ENCODE measurements at places on chromosomes 5 and 9.

GRCh38 chr5:52824827-52825226 lies 37.1 kb downstream of the ITGA1 start:
- no peak for DNase-seq

- no peak for DNase-seq
Observed at GRCh38 chr9:133075925-133076630, 14.3 kb downstream of the CEL start.

DNA sequence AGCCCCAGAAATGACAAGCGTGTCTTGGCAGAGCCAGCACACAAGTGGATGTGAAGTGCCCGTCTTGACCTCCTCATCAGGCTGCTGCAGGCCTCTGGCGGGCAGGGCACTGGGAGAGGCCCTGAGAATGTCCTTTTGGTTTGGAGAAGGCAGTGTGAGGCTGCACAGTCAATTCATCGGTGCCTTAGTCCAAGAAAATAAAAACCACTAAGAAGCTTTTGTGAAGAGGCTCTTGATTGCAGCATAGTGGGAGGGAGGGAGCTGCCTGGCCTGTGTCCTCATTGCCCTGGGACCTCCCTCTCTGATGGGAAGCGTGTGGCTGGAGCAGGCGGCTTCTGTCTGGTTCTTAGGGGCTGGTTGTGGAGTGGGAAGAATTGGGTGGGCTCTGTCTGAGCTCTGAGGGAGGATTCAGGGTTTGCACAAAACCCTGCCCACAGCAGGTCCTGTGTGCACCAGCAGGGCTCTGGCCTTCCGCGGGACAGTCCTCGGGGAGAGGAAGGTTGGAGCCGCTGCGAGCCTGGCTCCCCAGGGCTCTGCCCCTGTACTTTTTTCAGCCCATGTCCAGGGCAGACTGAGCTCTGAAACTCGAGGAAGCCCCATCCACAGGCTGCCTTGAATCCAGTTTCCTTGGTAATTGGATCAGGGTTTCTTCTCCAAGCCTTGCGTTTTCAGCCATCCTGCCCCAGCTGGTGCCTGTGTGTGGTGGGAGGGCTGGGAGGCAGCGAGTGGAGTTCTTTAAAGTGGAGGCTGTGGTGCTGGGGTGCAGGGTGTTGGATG lies 1.1 kb downstream of the HRCT1 start:
- no peak for DNase-seq

DNA sequence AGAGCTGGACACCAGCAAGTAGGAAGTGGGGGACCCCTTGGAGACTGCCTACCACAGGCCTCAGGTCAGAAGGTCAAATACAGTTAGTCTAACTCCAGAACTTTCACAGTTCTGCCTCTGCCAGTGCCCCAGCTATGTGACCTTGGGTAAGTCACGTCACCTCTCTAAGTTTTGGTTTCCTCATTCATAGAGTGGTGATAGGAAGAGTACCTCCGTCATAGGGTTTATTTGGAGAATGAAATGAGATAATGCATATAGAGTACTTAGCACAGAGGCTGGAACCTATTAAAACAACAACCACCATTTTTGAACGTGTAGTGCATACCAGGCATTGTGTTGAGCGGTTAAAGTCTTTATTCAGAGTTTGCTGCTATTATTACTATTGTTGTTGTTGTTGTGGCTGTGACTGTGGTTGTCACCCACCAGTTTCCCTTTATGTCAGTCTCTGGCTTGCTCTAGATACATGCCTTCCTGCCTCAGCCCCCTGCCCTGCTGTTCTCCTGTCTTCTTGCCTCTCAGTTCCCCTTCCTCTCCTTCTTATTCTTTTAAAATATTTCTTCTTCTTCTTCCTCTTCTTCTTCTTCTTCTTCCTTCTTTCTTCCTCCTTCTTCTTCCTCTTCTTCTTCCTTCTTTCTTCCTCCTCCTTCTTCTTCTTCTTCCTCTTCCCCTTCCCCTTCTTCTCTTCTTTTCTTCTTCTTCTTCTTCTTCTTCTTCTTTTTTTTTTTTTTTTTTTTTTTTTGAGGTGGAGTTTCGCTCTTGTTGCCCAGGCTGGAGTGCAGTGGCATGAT lies 67.8 kb downstream of the RALGPS1 start:
- DNase-seq: no peak

DNA sequence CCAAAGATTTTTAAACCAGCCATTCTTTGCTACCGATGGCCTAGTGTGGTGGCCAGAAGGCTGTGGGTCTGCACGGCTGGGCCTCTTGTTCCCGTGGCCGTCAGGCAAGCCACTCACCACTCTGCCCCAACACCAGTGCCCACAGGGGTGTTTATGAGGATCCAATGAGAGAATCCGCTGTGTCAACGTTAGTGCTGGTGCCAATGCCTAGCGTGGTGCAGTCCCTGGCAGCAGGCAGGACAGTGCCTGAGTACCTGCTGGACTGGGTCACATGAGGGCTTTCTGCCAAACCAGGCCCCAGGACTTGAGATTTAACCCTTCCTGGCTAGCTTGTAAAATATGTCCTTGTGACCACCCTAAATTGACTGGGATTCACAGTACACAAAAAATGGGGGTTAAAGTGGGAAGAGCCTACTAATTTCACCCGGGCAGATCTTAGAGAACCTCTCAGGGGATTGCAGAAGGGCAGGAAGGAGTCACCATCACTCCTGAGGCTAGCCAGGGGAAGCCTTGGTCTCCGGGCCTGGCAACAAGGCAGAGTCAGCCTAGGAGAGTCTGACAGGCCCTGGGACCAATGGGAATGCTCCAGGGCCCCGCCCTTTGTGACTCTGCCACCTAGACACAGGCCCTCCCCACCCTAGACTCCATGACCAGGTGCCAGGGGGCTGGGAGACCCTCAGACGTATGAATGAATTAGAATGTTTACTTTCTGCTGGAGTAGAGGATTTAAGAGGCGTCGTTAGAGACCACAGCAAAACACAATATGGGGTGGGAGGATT lies 63.2 kb upstream of the FSTL4 start:
- DNase-seq: no peak

- DNase-seq: no peak
Observed at GRCh38 chr5:175683921-175684320, 26.1 kb downstream of the HRH2 start.

- no peak for DNase-seq
Observed at GRCh38 chr5:37668524-37669047, 171.3 kb downstream of the GDNF start.

- DNase-seq: no peak
Observed at GRCh38 chr5:133499895-133500294, 112.4 kb downstream of the FSTL4 start.

GRCh38 chr5:41503310-41503709 lies 7.1 kb downstream of the PLCXD3 start:
- DNase-seq: no peak

DNA sequence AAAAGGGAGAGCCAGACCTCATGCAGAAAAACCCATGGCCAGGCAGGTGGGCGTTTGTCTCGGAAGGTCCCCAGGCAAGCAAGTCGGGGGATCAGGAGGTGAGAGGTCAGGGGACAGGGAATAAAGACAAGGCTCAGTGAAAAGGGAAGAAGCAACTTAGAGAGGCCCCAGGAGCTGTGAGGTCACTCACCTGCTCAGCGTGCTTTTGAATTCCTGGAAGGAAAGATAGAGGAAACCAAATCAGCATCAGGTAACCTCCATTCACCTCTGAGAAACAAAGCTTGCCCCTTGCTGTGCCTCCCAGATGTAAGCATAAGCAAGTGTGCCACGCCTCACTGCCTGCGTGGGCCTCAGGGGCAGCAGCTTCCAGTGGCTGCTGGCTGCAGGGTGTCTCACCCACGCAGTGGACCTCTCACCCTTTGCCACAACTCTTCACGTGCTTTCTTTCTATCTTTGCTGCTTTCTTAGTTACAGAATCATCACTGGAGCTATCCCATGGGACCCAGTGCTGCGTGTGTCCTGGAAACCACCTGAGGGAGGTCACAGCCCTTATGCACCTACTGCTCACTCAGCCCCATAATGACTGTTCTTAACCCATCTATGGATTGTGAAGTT lies 6.0 kb downstream of the TRIM7 start:
- no peak for DNase-seq

DNA sequence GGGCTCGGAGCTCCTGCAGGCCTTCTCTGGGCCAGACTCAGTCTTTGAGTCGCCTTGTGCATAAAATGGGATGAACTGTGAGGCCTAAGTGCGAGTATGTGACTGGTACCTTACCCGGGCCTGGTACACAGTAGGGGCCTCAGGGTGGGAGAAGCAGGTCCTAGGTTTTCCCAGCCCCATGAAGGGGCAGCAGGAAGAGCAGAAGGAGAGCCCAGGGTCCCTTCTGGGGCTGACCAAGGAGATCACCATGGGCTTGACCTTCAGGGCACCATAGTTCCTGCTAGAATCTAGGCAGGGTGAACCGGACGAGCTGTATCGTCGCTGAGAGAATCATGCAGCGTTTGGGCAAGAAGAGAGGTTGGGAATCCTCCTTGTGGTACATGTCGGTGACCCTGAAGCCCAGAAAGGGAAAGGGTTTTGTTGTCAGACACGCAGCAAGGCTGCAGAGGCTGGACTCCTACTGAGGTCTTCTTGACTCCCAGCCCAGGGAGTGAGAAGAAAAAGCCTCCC lies 373 bp upstream of the PHYKPL start:
- DNase-seq: no peak

- DNase-seq: no peak
Observed at GRCh38 chr9:126400571-126400970, 73.9 kb downstream of the MVB12B start.

- DNase-seq: no peak
Observed at GRCh38 chr5:56339732-56340131, 106.6 kb upstream of the ANKRD55 start.

GRCh38 chr9:68704814-68705530 lies at the start of gene PIP5K1B:
PIP5K1B (plus strand) TSS chr9:68705240; CDS start chr9:68822615, 117,375 bp downstream.
- no peak for DNase-seq

DNA sequence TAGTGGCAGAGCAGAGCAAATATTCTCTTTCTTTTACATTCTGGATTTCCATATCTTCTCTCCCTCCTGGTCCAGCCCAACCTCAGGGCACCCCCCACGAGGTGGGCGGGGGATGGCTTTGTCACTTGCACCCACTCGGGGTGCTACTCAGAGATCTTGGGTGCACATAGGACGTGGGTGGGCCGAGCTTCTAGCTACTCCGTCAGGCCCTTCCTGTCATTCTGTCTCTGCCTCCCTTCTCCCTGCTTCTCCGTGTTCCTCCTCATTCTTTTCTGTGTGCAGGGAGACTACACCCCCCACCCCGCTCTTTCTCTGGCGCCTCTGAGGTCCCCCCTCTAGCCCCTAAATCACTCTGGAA lies 19.5 kb downstream of the PCDHGC5 start:
- no peak for DNase-seq

GRCh38 chr5:33588654-33589372 lies 148.0 kb downstream of the TARS1 start:
- DNase-seq: peak; percentile 7

GRCh38 chr5:60076746-60077145 lies 183.2 kb upstream of the PDE4D start:
- no peak for DNase-seq

- no peak for DNase-seq
Observed at GRCh38 chr5:57324181-57324580, 150.3 kb downstream of the GPBP1 start.

DNA sequence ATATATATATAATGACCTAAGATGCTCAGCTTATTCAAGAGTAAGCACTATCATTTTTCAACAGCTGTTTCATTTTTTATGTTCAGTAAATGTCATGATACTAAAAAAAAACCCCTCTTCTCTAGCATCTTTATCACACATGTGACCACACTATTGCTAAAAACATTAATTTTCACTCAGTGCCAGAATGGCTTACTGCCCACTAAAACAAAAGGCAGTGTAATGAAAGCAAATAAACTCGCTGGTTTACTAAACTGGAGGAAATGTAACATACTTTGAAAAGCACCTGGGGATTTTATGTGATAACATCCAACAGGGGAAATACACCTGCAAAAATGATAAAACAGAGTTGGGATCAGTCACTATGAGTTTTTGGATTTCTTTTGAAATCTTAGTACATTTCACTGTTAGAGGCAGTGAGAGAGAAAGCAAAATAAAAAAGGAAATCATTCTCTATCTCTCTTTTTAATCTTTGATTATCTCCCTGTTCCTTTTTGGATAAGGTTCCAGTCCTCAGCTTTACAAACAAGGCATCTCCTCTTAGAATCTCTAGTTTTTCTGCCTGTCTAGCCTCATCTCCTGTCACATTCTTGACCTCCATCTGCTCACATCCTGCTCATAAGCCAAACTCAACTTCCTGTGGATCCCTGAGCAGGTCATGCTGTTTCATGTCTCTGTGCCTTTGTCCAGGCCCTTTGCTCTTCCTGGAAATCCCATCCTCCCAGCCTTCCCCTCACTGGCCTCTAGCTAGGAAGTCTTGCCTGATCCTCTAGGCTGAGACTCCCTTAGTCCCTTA lies 338.0 kb downstream of the MAN2A1 start:
- no peak for DNase-seq

DNA sequence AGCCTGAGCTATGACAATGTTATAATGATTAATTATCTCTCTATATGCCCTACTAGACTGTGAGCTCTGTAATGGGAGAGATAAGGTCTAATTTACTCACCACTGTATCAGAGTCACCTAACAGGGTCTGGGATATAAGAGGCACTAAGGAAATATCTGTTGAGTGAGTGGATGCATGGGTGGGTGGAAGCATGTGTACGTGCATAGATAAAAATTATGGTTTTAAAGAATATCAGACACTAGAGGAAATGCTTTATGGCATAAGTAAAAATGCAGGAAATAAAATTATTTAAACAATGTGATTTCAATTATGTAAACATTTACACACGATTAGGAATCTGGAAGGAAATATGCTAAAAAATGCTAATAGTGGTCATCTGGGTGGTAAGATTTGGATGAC lies 137.8 kb downstream of the SPOCK1 start:
- no peak for DNase-seq

DNA sequence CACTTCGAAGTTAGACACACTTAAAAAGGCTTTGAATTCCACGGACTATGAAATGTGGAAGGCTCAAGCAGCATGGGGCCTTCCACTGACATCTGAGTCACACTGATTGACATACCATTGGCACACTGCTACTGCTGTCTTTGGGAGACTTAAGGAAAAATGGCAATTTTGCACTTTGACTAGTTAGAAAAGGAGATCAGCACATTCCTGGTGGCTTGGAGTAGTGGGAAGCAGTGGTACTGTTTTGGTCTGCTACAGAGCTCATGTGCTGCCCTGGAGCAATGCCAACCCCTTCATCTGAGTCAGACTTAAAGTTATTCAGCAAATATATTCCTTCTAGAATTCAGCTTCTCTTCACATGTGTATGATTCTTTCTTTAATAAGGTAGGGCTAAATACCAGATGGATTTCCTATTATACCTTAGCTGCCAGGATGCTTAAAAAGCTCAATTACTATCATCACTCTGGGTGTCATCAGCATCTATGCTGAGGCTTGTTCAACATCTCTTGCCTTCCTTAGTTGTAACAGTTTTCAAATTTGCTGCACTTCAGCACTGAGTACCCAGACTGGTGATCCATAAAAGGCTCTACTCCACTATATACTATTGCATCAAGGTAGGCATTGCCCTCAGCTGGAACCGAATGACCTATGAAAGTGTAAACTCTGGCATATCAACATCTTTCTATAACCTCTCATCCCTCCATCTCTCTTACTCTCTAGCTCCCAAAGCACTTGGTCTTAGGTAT lies 42.3 kb upstream of the MOCS2 start:
- DNase-seq: no peak

GRCh38 chr9:134272302-134273023 lies 53.8 kb upstream of the RXRA start:
- no peak for DNase-seq

Data from activated naive CD8-positive, alpha-beta T cell treated with anti-CD3 and anti-CD28 coated beads, Interleukin-2, amount 50 U/mL, for 16 hours (primary cell).